Fibroblast of the aortic adventitia (primary cell): ENCODE measurements at places on chromosomes 6 and 20.
A peak's percentile ranks its signal among the peaks of the same experiment; 100 is the strongest.

DNA sequence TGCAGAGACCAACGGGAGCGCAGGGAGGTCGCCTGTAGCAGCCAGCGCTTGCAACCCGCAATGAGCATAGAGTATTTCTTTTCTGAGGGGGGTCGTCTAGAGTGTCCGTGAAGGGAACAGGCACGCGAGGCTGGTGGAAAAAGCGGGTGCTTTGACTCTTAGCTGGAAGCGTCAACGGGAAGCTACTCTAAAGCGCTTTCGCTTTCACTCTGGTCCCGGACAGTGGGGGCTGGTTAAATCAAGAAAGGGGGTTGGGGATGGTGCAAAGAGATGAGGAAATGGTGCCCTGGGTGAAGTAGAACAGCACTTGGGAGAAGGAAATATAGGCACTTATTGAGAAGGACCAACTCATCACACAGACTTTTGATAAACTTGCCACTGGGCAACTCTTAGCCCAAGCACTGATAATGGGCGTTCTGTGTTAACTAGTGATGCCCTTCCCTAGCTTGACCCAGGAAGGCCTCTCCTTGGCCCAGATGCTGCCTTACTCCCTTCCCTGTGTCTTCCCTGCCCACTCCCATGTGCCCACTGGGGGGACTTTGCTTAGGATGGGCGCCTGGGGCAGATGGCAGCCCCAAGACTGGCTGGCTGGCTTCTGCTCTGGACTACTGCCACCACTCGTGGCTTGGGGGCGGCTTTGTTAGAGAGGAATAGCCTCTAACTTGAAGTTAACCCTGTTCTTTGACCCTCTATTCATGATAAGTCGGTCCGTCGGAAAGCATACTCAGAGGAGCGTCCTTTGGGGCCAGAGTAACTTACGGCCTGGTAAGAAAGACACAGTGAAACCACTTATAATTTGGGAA lies 585 bp downstream of the PSMB9 start:
- peak; percentile 50 for DNase-seq

DNA sequence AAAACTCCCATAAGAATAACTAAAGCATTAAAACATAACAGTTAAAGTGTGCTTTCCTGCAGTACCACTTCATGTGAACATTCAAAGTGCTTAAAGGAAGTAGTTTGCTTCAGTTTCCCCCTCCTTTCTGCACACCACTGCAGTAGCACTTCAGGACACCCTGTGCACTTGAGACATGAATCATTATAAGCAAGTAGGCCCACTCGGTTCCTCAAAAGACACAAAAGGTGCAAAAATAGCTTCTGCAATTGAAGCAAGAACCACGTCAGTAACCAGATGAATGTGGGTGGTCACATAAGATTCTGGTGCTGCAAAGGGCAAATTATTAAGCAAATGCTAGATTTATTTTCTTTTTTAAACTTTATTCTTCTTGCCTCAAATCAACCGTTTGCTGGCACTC lies 160.6 kb downstream of the HIVEP2 start:
- DNase-seq, result no peak

DNA sequence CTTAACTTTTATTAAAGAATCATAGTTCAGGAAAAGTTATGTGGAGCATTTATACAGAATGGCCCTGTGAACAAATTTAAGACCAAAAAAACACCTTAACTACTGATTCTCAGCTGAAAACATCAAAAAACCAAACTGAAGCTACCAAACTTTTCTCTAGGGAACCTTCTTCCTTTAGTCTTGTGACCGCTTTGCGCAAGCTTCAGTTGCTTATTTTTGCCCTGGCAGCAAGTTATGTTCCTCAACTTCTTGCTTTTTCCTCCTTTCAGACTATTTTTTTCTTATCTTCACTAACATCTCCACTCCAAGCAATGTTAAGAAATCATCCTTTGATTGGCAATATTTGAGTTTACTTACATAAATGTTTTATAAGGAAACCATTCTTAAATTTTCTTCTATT lies 100.1 kb downstream of the MYB start:
- peak; percentile 5 for DNase-seq

- no peak for DNase-seq
Observed at GRCh38 chr6:83098589-83098988, 31.1 kb downstream of the DOP1A start.

DNA sequence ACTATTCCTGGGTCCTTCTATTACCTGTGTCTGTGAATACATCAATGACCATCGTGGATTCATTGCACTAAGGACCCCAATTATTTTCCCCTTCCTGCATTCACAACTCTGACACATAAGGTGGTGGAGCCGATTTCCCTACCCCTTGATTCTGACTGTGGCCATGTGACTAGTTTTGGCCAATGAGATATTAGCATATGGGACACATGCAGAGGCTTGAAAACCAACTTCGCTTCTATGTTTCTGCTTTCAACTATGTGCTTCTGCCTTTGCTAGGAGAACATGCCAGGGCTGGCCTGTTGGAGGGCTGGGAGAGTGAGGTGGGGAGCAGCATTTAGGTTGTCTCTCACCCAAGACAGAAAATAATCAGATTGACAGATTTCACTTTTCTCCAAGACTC lies 483.1 kb upstream of the JAG1 start:
- DNase-seq, result no peak
